ENCODE measurements at places on chromosomes 2 and 18.

DNA sequence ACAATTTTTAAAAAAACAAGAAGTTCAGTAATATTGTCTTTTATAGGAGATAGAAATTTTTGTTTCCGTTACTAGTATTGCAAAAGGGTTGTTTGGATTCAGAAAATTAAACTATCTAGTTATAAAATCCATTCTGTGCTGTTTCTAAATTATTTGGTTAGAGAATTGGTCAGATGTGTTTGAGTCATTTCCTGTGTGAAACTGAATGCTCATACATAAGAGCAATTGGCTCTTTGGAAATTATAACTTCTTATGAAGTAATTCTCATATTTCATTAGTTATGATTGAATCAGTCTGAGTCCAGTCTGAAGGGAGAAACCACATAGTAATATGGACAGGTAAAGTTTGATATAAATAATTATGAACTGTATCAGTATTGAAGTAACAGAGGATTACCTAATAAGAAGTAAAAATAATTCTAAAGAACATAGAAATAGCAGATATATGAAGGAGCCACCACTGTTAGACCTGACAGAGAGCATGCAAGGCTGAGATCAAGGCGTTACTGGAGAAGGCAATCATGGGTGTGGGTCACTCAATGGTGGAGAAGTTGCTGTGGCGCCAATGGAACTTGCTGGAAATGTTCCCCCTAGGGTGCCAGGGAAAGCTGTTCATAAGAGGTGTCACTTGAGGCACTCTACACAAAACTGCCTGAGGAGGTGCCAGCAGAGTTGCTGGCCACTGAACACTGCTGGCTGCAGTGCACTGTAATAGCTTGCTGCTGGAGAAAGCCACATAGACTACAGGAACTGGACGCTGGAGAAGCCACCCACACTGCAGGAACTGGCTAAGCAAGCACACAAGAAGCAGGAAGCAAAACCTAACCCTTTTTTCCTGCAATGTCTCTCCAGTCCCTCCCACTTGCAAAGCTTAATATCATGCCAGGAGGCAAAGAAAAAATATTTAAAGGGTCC lies 18.0 kb upstream of the FAP start:
- no peak for DNase-seq

GRCh38 chr18:4836141-4836540 lies 360.9 kb downstream of the AKAIN1 start:
- DNase-seq, result no peak

DNA sequence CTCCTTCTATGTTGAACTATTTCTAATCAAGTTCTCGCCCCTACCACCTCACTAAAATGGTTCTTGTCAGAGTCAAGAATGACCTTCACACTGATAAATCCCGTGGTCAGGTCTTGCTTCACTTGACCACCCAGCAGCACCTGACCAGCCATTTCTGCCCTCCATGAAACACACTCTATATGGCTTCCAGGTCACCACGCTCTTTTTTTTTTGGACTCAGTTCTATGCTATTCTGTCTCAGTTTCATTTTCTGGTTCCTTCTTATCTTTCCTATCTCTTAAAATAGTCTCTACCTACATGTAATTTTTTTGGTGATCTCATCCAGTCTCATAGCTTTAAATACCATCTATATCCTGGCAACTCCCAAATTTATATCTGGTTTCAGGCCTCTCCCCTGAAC lies 11.4 kb downstream of the EIF2AK3 start:
- no peak for DNase-seq

DNA sequence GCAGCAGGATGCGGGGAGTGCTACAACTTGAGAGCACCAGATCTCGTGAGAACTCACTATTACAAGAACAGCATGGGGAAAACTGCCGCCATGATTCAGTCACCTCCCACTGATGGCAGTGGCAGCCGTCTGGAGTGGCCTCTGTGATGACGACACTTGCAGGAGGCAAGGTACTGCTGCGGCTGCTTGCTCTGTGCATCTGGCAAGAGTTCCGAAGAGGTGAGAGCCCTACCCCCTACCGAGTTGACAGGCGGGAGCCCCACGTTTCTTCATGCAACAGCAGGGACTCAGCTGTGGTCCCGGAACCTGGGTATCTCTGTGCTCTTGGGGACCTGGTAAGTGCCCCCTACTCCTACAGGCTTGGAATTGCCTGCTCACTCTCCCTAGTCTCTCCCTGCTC lies 1672.7 kb upstream of the TMEFF2 start:
- no peak for DNase-seq

DNA sequence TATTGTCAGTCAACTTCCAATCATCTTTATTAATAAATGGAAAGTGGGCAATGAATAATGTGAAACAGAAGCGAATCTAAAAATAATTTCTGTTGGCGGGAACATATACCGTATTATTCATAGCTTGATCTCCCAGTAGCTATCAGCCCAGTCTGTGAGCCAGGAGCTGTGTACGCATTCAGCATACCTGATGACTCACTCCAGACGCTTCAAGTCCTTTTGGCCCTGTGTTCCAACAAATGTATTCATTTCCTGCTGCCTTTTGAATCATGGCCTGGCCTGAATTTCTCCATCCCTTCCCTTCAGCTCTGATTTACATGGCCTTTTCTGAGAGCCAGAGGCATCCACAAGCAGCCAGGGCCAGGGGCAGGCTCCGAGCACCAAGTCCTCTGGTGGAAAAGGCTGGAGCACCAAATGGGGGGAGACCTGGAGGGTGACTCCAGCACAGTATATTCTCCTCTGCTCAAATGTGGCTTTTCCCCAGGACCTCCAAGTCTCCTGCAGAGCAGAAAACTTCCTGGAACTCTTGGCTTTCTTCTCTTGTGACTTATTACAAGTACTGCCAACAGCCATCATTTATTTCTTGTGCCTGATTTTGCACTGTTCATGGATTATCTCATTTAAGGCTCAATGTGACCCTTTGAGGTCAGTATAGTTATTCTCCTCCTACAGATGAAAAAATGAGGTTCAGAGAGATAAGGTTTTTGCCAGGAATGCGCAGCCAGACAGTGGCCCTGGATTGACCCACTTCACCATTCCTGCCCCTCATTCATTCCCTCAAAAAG lies 108.7 kb downstream of the EN1 start:
- DNase-seq, result no peak

GRCh38 chr2:100976645-100977391 lies 25.3 kb upstream of the RPL31 start:
- DNase-seq, result no peak

- no peak for DNase-seq
Measured at GRCh38 chr2:197332641-197333040, 22.1 kb upstream of the ANKRD44 start.

DNA sequence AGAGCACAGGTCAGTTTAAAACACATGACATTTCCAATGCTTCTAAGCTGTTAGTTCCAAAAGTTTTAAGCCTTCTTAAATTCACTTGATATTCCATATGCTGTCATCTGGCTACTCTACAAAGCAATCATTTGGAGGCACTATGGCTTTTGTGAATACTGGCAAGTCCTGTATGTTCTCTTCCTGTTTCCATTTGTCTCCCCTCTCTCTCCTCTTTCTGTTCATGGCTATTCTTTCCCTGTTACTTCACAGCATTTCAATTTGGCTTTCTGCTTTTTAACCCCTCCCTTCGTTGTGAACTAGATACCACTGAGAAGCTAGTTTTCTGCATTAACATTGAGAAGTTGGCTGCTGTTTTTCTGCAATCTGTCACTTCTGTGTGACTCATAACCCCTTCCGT lies 1337.2 kb upstream of the CELF4 start:
- no peak for DNase-seq

GRCh38 chr2:69026691-69027459 lies 13.9 kb downstream of the ANTXR1 start:
- DNase-seq, result no peak

- DNase-seq, result no peak
Measured at GRCh38 chr2:61109291-61109690, 43.6 kb downstream of the SANBR start.

- no peak for DNase-seq
Measured at GRCh38 chr2:177101930-177102329, 110.7 kb upstream of the HNRNPA3 start.

- no peak for DNase-seq
Measured at GRCh38 chr2:162174746-162175145, 22.7 kb upstream of the GCG start.

- no peak for DNase-seq
Measured at GRCh38 chr2:189782221-189782671, 1.9 kb downstream of the ORMDL1 start.

GRCh38 chr2:54531558-54531957 lies 75.4 kb downstream of the SPTBN1 start:
- no peak for DNase-seq

DNA sequence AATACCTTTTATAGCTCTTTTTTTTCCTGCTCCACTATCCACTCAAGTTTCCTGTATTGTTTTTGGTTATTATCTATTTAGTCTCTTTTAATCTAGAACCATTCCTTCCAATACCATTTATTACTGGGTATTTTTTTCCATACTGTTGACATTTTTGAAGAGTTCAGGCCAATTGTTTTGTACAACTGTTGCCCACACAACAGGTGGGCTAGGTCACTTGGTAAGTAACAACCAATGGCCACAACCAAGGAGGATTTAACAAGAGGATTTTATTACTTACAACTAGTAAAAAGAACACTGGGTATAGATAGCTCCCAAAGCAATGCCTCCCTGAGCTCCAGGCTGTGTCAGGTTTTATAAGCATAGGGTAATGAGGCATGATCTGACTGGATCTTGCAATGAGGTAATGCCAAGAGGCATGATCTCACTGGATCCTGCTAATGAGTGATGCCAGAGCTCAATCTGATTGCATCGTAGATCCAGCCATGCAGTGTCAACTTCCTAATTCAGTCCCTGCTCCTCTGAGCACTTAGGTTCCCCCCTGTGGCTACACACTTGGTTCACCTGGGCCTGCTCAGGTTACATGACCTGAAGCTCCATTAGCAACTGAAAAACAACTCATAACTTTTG lies 7.1 kb upstream of the CEP68 start:
- no peak for DNase-seq

- DNase-seq, result no peak
Measured at GRCh38 chr2:120606280-120606679, 129.4 kb upstream of the GLI2 start.

DNA sequence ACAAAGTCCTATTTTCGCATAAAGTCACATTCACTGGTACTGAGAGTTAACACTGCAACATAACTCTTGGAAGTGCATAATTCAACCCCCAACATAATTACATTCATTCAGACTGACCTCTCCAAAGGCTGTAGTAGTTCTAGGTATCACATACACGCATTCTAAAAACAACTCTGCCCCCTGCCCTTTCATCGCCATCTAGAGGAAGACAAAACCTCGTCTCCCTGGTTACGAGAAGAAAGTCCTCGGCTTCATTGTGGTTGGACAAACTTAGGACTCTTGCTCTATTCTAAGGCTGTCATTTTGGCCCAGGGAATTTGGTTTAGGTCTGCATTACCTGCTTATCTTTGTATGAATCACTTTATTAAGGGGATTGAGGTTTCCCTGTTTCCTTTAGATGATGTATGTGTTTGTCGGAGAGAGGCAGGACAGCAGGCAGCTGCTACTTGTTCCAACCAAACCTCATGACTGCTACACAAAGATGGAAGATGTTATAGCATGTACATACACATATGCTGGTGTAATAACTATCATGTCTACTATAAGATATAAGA lies 215.4 kb upstream of the NRXN1 start:
- DNase-seq, result no peak

- no peak for DNase-seq
Measured at GRCh38 chr2:40534528-40534927, 82.6 kb upstream of the SLC8A1 start.

- no peak for DNase-seq
Measured at GRCh38 chr2:181818840-181819239, 72.7 kb upstream of the ITPRID2 start.

DNA sequence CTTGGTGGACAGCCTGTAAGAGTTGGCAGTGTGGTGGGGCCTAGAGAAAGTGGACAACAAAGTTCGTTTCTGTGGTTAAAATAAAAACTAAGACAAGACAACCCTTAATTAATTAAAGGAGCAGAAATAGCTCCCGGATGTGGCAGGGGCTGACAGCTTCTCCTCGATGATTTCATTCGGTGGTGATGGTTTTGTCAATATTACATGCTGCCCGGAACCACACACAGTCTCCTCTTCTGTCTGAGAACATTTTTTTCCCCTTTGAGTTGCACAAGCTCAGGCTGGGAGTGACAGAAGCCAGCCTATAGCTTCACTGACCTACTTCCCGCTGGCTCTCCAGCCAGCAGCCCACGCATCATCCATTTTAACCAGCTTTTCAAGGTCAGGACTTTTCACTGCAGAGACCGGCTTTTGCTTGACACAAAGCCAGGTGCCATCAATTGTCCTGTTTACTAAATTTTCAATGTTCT lies 378.8 kb downstream of the SLC4A3 start:
- DNase-seq, result no peak

DNA sequence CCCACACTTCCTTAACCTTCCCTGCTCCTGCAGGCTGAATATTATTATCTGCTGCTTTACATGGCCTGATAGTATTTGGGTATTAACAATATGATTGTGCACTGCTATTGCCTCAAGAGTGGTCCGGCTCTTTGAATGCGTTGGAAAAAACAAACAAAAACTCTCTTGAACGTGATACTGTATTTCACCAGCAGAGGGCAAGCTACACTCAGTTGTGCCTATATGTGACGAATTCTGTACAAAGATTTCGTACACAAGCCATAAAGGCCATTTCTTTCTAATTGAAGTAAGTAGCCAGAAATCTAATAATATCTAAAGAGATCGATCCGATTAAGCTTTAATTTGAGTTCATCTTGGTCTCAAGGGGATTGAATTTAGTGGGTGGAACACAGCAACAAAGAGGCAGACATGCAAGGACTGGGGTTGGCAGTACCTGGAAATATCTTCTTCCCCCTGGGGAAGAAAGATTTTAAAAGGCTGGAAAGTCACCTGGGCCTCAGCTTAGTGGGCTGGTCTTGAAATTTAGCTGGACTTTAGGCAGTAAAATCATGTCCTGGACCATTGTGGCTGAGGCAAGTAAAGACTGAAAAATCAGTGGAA lies 49.3 kb upstream of the RAB6D start:
- DNase-seq, result no peak
